ENCODE measurements at places on chromosomes 12 and 14. TPM values are rescaled to one million over a fixed set of nuclear protein-coding genes. Genes with fewer than 3 reads are reported as not detected.

Gene NR1H4
- total RNA-seq: not detected

Gene NT5DC3
- 9.7 TPM for total RNA-seq

DNA sequence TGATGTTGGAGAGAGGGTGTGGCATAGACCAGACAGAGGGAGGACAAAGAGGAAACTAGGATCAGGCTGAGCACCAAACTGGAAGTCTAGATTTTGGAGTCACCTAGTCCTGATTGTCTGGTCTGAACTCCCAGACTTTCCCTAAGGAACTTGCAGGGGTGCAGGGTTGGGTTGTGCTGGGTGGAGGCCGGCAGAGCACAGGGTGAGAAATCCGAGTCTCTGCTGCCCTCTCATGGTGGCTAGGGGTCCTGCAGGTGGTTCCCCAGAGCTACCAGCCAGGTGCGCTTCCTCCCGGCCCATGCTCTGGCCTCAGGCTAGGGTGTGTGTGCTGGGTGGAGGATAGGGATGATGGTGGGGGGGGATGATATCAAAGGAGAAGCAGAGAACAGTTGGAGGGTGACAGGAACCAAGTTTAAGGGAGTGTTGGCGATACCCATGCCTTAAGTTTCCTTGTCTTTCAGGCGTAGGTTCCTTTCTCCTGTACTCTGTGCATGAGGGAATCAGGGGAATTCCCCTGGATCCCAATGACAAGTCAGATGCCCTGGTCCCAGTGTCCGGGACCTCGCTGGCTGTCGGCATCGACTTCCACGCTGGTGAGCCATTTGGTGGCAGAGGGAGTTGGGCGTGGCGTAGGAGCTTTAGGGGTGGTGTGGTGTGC lies 33.5 kb upstream of the NXPH4 start:
- peak; percentile 50 for DNase-seq
- peaks cover 14% of the 10 kb centered on the region for H3K27me3 ChIP-seq
- peak overlapping the region; percentile 61 for H3K27ac ChIP-seq
- peaks cover 6% of the 10 kb centered on the region for H3K4me1 ChIP-seq
- peaks cover 42% of the 10 kb centered on the region for H3K36me3 ChIP-seq
- no peak overlapping the region for H3K4me3 ChIP-seq

Gene ZNF605
- total RNA-seq: 11.6 TPM

Gene GLT1D1
- total RNA-seq: not detected

GRCh38 chr14:20667957-20668356 lies 16.4 kb upstream of the RNASE4 start:
- H3K4me3 ChIP-seq: no peak overlapping the region
- H3K36me3 ChIP-seq: no peaks in the 10 kb centered on the region

Gene NOS1
- total RNA-seq: not detected

GRCh38 chr14:36666416-36667206 lies 5.0 kb downstream of the PAX9 start:
- DNase-seq: no peak
- H3K27me3 ChIP-seq: peaks cover 16% of the 10 kb centered on the region
- no peaks in the 10 kb centered on the region for H3K36me3 ChIP-seq
- H3K4me1 ChIP-seq: peaks cover 25% of the 10 kb centered on the region
- H3K27ac ChIP-seq: no peak overlapping the region

DNA sequence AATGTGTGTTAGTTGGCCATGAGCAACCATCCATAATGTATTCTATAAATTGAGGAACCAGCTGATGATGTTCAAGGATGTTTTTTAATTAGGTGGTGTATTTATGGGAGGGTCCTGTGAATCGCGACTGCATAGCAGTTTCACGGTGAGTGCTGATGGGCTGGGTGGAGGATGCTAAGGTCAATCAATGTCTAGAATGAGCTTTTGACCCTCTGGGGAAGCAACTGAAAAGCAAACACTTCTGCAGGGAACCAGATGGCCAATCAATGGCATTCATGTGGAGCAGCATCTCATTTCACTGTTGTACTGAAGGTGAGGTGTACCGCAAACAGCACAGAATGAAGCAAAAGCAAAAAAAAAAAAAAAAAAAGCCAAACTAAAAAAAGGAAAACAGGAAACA lies 676.1 kb upstream of the TMEM132C start:
- no peaks in the 10 kb centered on the region for H3K27me3 ChIP-seq
- no peak overlapping the region for H3K27ac ChIP-seq
- peaks cover 6% of the 10 kb centered on the region for H3K36me3 ChIP-seq
- H3K4me3 ChIP-seq: no peak overlapping the region
- peaks cover 33% of the 10 kb centered on the region for H3K4me1 ChIP-seq
- no peak for DNase-seq

DNA sequence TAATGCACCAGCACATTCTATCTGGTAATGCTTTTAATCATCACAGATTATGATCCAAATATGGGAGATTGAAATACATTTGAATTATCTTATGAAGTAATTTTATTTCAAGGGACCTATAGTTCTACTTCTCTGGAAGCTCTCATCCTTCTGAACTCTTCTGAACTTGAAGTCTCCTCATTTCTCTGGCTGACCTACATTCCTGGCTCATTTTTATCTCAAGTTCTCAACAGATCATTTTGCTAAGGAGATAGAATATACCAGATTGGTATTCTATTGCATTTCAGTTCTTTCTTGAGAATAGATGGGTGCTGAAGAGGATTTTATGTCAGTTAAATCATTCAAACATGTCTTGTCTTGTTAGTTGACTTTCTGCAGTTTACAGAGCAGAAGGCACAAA lies 7.9 kb downstream of the HMGA2 start:
- H3K4me3 ChIP-seq: peak overlapping the region; percentile 73
- H3K36me3 ChIP-seq: peaks cover 85% of the 10 kb centered on the region

DNA sequence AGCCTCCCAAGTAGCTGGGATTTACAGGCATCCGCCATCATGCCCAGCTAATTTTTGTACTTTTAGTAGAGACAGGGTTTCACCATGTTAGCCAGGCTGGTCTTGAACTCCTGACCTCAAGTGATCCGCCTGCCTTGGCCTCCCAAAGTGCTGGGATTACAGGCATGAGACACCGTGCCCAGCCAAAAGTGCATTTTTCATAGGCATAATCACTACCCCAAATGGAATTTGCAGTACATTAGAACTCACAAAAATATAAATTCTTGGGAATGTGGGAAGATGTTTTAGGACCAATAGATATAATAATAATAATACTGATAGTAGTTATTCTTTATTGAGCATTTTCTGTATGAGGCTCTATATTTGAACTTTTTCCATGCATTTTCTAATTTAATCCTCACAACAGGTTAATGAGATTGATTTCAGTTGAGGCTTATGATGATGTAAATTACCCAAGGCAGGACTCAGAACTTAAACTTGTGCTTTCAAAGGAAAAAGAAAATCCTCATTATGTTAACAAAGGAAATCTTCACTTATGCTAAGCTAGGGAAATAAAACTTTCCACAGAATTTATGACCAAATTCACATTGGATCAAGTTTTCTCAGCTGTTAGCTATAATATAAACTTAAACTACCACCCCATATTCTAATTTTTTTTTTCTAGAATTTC lies 121.6 kb downstream of the SRGAP1 start:
- H3K4me1 ChIP-seq: peaks cover 74% of the 10 kb centered on the region
- H3K36me3 ChIP-seq: peaks cover 21% of the 10 kb centered on the region
- no peak for DNase-seq
- no peaks in the 10 kb centered on the region for H3K27me3 ChIP-seq

Gene KCNK13
- total RNA-seq: not detected

GRCh38 chr12:131221061-131221956 lies 267.6 kb downstream of the ADGRD1 start:
- 0 out of 2 replicates have a peak, but pooled peaks cover 1% of the 10 kb centered on the region for H3K27me3 ChIP-seq
- H3K36me3 ChIP-seq: no peaks in the 10 kb centered on the region
- no peaks in the 10 kb centered on the region for H3K4me1 ChIP-seq
- H3K27ac ChIP-seq: no peak overlapping the region
- no peak for DNase-seq
- H3K4me3 ChIP-seq: no peak overlapping the region

DNA sequence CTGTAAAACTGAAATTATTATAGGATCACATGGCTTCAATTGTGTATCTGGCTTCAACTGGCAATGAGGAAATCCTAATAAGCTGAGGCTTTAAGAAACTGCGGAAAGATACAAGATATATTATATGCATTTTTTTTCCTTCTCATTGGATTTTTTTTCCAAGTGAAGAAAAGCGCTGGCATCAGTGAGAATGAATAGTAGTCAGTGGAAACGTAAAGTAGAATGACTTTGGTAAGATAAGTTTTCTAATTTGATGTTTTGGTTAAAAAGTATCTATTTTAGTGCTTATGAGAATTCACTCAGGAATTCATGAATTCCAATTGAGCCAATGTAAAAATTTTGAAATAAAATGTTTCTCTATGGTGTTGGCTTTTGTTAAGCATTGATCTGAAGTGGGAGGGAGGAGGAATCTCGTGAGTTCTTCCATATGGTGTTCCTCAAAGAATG lies 173.5 kb upstream of the FRMD6 start:
- H3K4me1 ChIP-seq: peaks cover 34% of the 10 kb centered on the region
- H3K27ac ChIP-seq: no peak overlapping the region
- H3K36me3 ChIP-seq: 0 out of 2 replicates have a peak, but pooled peaks cover 3% of the 10 kb centered on the region
- no peak overlapping the region for H3K4me3 ChIP-seq

GRCh38 chr14:61533513-61534255 lies 161.6 kb upstream of the HIF1A start:
- peaks cover 81% of the 10 kb centered on the region for H3K4me1 ChIP-seq
- no peaks in the 10 kb centered on the region for H3K36me3 ChIP-seq
- H3K27me3 ChIP-seq: no peaks in the 10 kb centered on the region
- H3K27ac ChIP-seq: no peak overlapping the region
- no peak overlapping the region for H3K4me3 ChIP-seq

DNA sequence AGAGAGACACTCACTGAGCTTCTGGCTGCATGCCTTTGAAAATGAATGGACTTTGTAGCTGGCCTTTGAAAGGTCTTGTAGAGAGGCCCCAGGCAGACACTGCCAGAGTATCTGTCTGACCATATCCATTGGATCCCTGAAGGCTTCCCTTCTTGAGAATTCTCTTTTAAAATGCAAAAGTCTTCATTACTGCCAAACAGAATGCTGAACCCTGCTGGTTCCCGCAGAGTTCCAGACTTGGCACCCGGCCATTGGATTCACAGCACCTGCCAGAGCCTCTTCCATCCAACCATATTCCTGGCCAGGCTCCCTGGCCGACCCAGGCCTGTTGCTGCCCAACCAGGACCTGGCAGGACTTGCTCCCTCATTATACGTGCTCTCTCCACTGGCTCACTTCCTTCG lies 182.5 kb downstream of the GXYLT1 start:
- no peak overlapping the region for H3K4me3 ChIP-seq
- no peaks in the 10 kb centered on the region for H3K4me1 ChIP-seq
- no peak for DNase-seq
- no peaks in the 10 kb centered on the region for H3K27me3 ChIP-seq
- no peak overlapping the region for H3K27ac ChIP-seq

Gene TMED10
- 405 TPM for total RNA-seq

GRCh38 chr14:44405011-44405486 lies 102.0 kb downstream of the FSCB start:
- no peak overlapping the region for H3K27ac ChIP-seq
- H3K27me3 ChIP-seq: no peaks in the 10 kb centered on the region
- no peaks in the 10 kb centered on the region for H3K4me1 ChIP-seq

Gene PAPOLA
- 148 TPM for total RNA-seq

DNA sequence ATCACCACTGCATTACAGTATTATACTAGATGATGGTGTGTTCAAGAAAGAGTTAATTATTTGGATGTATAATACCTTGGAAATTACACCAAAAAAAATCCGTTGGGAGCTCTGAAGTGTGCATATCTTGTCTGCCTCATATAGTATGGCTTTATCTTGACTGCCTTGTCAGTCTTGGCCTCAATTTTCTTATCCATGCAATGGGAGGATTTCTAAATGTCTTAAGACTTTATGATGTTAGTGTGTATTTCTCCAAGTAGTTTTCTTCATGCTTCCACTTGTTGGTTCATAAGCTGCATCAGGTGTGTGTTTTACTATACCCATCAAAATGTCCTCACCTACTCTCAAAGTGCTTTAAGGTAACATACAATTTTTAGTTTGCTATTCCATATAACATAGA lies 84.6 kb downstream of the FGD4 start:
- H3K36me3 ChIP-seq: no peaks in the 10 kb centered on the region
- peaks cover 1% of the 10 kb centered on the region for H3K27me3 ChIP-seq
- no peaks in the 10 kb centered on the region for H3K4me1 ChIP-seq
- no peak overlapping the region for H3K27ac ChIP-seq

Gene GLI1
- 5.8 TPM for total RNA-seq

Gene ZNF10
- 4.8 TPM for total RNA-seq

GRCh38 chr12:60349232-60349978 lies 753.6 kb downstream of the SLC16A7 start:
- no peak overlapping the region for H3K4me3 ChIP-seq
- H3K27me3 ChIP-seq: no peaks in the 10 kb centered on the region
- peaks cover 17% of the 10 kb centered on the region for H3K4me1 ChIP-seq

Gene FOXM1
- total RNA-seq: 63.4 TPM

Gene DPPA3
- total RNA-seq: not detected

DNA sequence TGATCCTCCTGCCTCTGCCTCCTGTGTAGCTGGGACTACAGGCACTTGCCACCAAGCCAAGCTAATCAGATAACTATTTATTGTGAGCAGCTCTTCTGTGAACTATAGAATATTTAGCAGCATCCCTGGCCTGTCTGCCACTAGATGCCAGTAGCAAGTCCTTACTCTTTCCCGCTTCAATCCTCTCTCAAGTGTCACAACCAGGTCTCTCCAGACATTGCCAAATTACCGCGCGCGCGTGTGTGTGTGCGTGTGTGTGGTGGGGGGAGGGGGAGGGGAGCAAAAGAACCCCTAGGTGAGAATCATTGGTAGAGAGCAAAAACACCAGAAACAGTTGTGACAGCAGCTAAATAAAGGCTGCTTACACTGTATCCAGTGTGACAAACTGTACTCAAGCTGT lies 49.9 kb downstream of the PPP2R5E start:
- H3K36me3 ChIP-seq: no peaks in the 10 kb centered on the region
- H3K4me3 ChIP-seq: peak overlapping the region; percentile 28
- H3K4me1 ChIP-seq: peaks cover 49% of the 10 kb centered on the region
- peak; percentile 38 for DNase-seq
- H3K27me3 ChIP-seq: no peaks in the 10 kb centered on the region

Gene CD163
- 0.16 TPM for total RNA-seq

- no peaks in the 10 kb centered on the region for H3K27me3 ChIP-seq
- H3K4me1 ChIP-seq: no peaks in the 10 kb centered on the region
- DNase-seq: no peak
- H3K4me3 ChIP-seq: no peak overlapping the region
Measured at GRCh38 chr14:83746336-83746735, 1783.6 kb upstream of the FLRT2 start.

Gene SYCP3
- total RNA-seq: not detected

Gene RTN1
- total RNA-seq: not detected

- no peak overlapping the region for H3K4me3 ChIP-seq
- no peak for DNase-seq
- H3K4me1 ChIP-seq: peaks cover 4% of the 10 kb centered on the region
Measured at GRCh38 chr14:100469632-100470522, 117.3 kb downstream of the BEGAIN start.

GRCh38 chr14:23559010-23559925 lies 3.2 kb downstream of the THTPA start:
- no peak overlapping the region for H3K4me3 ChIP-seq
- peaks cover 30% of the 10 kb centered on the region for H3K4me1 ChIP-seq
- H3K36me3 ChIP-seq: peaks cover 4% of the 10 kb centered on the region
- H3K27me3 ChIP-seq: peaks cover 2% of the 10 kb centered on the region

Gene OR6C2
- total RNA-seq: not detected

GRCh38 chr14:84533791-84534190 lies 996.2 kb upstream of the FLRT2 start:
- no peaks in the 10 kb centered on the region for H3K36me3 ChIP-seq
- no peak overlapping the region for H3K27ac ChIP-seq
- no peak for DNase-seq
- peaks cover 4% of the 10 kb centered on the region for H3K27me3 ChIP-seq
- H3K4me3 ChIP-seq: no peak overlapping the region

- no peak overlapping the region for H3K4me3 ChIP-seq
- no peaks in the 10 kb centered on the region for H3K27me3 ChIP-seq
- peaks cover 15% of the 10 kb centered on the region for H3K4me1 ChIP-seq
- no peak for DNase-seq
- H3K27ac ChIP-seq: no peak overlapping the region
Measured at GRCh38 chr12:8058506-8058905, 7.7 kb downstream of the C3AR1 start.

Gene SPATS2
- total RNA-seq: 48.0 TPM

Gene P3H3
- total RNA-seq: 109 TPM
